ENCODE measurements at places on chromosomes 2 and 18. TPM values are rescaled to one million over a fixed set of nuclear protein-coding genes. Genes with fewer than 3 reads are reported as not detected.

Gene CRYGA
- not detected for total RNA-seq

Gene RPRM
- total RNA-seq: 16.2 TPM

Gene COL3A1
- not detected for total RNA-seq

Gene COL5A2
- total RNA-seq: 24.2 TPM

Gene SLC5A7
- 0.15 TPM for total RNA-seq

Gene SAG
- not detected for total RNA-seq

Gene MYO7B
- total RNA-seq: not detected

Gene RAB6C
- total RNA-seq: not detected

Gene DNER
- 14.6 TPM for total RNA-seq

Gene IRS1
- 26.9 TPM for total RNA-seq

Gene ACTG2
- 13.7 TPM for total RNA-seq

Gene SCN3A
- not detected for total RNA-seq

Gene CFAP53
- 0.34 TPM for total RNA-seq

Gene NTSR2
- total RNA-seq: not detected

Gene SCN7A
- total RNA-seq: 0.19 TPM

Gene ANO7
- total RNA-seq: 6.9 TPM

Gene PRKAG3
- not detected for total RNA-seq

Gene GALNT13
- 9.6 TPM for total RNA-seq

Gene RPS27A
- 1,431 TPM for total RNA-seq

Gene TSPYL6
- total RNA-seq: not detected

Gene GCKR
- 1.2 TPM for total RNA-seq

Gene SERPINB2
- total RNA-seq: not detected

Gene C1QL2
- total RNA-seq: 0.88 TPM

Gene ACYP2
- 4.4 TPM for total RNA-seq

Gene ELOA2
- total RNA-seq: not detected

Data from H1 (cell line).